CMK (cell line): ENCODE measurements at places on chromosomes 6 and 20.

- DNase-seq = no peak
Observed at GRCh38 chr6:11202513-11203305, 29.8 kb downstream of the NEDD9 start.

DNA sequence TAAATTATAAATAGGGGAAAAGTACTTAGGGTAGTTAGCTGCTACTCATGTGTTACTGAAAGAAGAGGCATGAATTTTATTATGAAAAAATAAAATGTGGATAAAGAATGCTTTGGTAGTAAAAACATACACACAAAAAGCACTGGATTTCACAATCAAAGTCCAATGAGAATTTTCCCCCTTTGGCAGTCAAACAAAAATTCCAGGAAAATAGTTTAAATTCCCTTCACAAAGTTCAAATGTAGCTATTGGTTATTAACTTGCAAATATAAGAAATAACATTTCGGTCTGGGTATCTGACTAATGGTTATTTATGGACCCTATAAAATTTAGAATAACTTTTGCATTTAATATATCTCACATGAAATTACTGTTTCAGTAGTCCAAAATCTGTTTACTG lies 210.4 kb downstream of the FOXC1 start:
- no peak for DNase-seq

DNA sequence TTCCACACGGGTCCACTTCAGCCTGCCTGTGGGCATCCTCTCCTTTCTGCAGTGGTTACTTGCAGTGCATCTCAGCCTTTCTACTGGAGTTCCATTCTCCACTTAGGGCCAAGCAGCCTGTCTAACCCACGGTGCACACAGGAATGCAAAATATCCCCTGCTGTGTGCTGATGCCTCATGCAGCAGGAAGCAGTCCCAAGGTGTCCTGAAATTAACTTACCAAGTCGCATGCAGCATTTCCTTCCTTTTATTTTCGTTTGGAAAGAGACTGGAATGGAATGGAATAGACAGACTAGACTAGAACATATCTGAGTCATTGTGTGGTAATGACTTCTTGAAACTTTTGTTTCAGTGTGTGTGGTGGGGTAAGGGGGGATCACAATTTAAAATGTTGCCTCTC lies 25.9 kb upstream of the FOXQ1 start:
- no peak for DNase-seq

DNA sequence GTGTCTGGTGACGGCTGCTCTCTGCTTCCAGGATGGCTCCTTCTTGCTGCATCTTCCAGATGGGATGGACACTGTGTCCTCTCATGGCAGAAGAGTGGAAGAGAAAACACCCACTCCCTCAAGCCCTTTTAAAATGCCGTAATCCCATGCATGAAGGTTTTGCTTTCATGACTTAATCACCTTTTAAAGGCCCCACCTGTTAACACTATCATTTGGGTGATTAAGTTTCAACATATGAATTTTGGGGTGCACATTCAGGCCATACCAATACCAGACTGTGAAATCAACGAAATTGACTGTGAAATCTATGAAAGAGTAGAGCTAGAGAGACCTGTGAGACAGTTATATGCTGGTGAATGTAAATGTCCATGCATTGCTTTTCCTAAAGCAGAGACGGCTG lies 374.3 kb upstream of the CHD6 start:
- DNase-seq = no peak
